ENCODE measurements at places on chromosomes 7 and 10.

DNA sequence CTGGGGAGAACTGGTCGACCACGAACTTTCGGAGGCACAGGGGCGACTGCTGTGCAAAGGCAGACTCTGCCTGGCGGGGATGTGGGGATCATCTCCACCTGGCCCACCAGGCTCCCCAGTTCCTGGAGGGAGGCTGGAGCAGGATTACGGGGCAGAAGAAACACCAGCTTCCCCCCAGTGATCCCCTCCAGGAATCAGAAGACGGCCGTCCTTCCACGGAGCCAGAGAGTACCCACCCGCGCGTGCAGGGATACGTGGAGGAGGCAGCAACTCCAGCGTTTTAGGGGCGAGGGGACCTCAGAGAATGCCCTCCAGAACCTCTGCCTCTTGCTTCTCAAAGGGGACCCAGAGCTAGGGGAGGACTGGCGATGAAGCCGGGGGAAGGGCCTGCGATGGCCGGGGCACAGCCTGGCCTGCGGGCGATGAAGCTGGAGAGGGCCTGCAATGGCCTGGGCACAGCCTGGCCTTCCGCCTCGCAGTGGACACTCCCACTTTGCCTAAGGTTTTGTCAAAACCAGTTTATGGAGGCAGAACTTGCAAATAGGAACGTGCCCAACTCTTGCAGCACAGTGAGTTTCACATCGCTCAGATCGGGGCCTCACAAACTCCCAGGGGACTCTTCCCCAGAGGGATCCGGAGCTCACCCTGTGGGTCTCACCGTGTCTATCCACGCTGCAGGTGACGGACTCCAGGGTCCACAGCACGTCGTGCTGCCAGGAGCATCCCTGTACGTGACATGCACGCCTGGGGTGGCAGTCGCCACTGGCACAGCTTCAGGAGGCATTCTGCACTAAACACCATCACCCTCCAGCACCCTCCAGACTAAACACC lies 77.9 kb upstream of the PDGFA start:
- no peak for DNase-seq
- no peaks in the 10 kb centered on the region for H3K27me3 ChIP-seq
- no peak overlapping the region for H3K27ac ChIP-seq
- H3K36me3 ChIP-seq = no peaks in the 10 kb centered on the region
- H3K4me3 ChIP-seq = no peak overlapping the region

DNA sequence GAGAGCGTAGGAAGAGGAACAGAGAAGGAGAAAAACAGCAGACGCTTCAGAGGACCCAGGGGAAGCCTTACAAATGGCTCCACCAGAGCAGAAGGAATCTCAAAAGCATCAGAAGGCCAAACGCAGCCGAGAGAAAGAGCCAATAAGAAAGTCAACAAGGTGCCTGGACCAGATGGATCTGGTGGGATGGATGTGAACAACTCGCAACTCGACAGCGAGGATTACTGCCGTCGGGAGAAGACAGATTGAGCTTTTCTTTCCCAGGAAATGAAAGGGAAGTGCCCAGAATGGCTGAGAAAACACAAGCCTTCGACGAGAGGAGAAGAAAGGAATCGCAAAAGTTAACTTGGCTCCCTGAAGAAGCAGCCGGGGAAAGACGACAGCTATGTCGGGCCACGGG lies 132.8 kb upstream of the MGMT start:
- no peak for DNase-seq
- H3K27me3 ChIP-seq = no peaks in the 10 kb centered on the region
- H3K27ac ChIP-seq = no peak overlapping the region
- H3K4me1 ChIP-seq = no peaks in the 10 kb centered on the region
- H3K36me3 ChIP-seq = no peaks in the 10 kb centered on the region

DNA sequence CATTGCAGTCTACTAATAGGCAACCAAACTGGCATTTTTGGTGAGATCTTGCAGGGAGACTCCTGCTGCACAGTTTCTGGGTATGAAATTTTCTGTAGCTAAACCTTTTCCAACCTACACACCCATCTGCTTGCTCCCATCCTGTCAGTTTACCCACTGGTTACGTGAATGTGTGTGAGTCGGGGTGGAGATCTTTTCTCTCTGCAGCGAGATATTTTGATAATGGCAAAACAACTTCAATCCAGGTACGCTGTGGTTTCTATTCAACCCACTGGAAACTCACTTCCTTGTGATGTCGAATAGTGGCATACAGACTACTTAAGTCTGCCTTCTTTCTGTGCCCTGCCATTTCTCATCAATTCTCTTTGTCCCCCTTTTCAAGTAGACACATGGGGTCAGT lies 4.5 kb downstream of the PLEKHA1 start:
- H3K4me1 ChIP-seq = peaks cover 13% of the 10 kb centered on the region
- H3K4me3 ChIP-seq = no peak overlapping the region

DNA sequence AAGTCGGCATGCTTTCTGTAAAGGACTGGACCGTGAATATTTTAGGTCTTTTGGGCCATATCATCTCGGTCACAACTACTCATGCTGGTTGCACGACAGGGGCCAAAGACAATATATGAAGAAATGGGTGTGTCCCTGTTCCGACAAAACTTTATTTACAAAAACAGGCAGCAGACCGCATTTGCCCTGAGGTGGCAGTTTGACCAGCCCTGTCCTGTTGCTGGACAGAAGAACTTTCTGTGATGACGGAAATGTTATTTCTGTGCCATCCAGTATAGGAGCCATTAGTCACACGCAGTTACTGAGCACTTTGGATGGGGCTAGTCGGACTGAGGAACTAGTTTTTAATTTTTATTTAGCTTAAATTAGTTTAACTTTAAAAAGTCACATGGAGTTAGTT lies 112.8 kb upstream of the CARD11 start:
- H3K4me1 ChIP-seq = no peaks in the 10 kb centered on the region
- H3K4me3 ChIP-seq = no peak overlapping the region
- H3K27ac ChIP-seq = no peak overlapping the region
- H3K36me3 ChIP-seq = no peaks in the 10 kb centered on the region
- no peaks in the 10 kb centered on the region for H3K27me3 ChIP-seq

- no peaks in the 10 kb centered on the region for H3K4me1 ChIP-seq
- no peak for DNase-seq
- no peaks in the 10 kb centered on the region for H3K27me3 ChIP-seq
- H3K27ac ChIP-seq = no peak overlapping the region
- no peak overlapping the region for H3K4me3 ChIP-seq
Measured at GRCh38 chr10:16960551-16960950, 143.3 kb upstream of the RSU1 start.

DNA sequence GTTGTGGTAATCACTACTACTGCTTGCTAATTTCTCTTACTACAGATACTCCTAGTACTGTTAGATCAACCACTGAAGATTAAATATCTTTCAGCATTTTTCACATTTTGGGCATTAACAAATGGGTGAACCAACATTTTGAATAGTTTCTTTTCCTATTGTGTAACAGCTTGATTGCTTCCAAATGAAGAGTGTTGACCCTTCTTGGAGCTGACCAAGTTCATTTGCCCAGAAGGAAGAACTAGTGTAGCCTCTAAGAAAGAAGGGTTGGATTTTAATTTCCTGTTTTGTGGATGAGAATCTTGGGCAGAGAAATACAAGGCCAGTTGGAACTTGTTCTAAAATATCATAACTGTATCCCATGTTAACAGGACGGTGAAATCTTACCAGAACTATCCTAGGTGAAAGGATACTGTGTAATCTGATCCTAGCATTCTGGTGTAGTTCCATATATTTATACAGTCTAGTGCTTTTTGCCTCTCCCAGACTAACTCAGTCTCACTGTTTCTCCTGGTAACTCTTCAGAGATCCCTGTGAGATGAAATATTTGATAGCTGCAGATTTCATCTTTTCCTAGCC lies 37.3 kb downstream of the SND1 start:
- no peak for DNase-seq
- H3K4me1 ChIP-seq = peaks cover 16% of the 10 kb centered on the region
- no peak overlapping the region for H3K27ac ChIP-seq
- H3K27me3 ChIP-seq = no peaks in the 10 kb centered on the region
- H3K4me3 ChIP-seq = no peak overlapping the region

- H3K4me3 ChIP-seq = no peak overlapping the region
- no peak for DNase-seq
- no peaks in the 10 kb centered on the region for H3K27me3 ChIP-seq
- no peak overlapping the region for H3K27ac ChIP-seq
- H3K36me3 ChIP-seq = no peaks in the 10 kb centered on the region
Measured at GRCh38 chr7:24545215-24545614, 28.0 kb upstream of the PALS2 start.

DNA sequence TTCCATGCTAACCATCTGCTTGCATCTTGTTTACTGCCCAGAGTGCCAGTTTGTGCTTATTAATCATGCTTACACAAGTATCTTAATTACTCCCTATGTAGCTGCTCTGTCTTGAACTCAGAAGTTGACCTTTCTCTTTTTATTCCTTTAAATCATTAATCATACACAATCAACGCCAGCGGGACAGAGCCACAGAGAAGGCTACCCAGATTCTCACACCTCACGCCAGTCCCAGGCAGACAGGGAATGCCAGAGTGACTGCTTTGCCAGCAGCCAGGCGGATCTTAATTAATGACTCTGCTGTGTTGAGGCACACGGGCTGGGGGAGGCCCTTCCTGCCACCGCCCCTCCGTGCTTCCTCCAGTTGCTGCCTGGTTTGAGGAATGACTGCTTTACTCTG lies 229.4 kb downstream of the LRMDA start:
- DNase-seq = no peak
- no peaks in the 10 kb centered on the region for H3K36me3 ChIP-seq
- H3K27ac ChIP-seq = no peak overlapping the region
- H3K27me3 ChIP-seq = no peaks in the 10 kb centered on the region
- no peak overlapping the region for H3K4me3 ChIP-seq
- H3K4me1 ChIP-seq = no peaks in the 10 kb centered on the region

- H3K4me1 ChIP-seq = peaks cover 35% of the 10 kb centered on the region
- H3K4me3 ChIP-seq = no peak overlapping the region
- no peak overlapping the region for H3K27ac ChIP-seq
- H3K36me3 ChIP-seq = no peaks in the 10 kb centered on the region
- H3K27me3 ChIP-seq = no peaks in the 10 kb centered on the region
- no peak for DNase-seq
Measured at GRCh38 chr10:11162828-11163599, 145.3 kb downstream of the CELF2 start.

DNA sequence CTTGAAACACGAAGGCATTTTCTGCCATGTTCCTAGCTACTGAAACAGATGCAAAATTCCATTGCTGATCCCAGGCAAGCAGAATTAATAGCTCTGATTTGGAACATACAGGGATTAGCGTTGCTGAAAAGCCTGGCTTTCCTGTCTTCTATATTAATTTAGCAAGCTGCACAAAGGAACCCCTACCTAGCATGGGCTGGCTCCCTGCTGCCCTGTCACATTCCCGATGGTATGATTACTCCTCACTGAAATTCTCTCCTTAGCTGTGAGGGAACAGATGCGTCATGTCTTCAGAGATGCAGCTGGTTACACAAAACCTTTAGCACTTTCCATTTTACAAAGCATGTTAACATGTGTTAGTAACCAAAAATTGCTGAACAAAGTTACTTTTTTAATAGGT lies 878.9 kb downstream of the TYW1 start:
- no peak overlapping the region for H3K27ac ChIP-seq
- H3K36me3 ChIP-seq = no peaks in the 10 kb centered on the region
- H3K27me3 ChIP-seq = no peaks in the 10 kb centered on the region
- H3K4me1 ChIP-seq = no peaks in the 10 kb centered on the region
- DNase-seq = no peak
- no peak overlapping the region for H3K4me3 ChIP-seq

DNA sequence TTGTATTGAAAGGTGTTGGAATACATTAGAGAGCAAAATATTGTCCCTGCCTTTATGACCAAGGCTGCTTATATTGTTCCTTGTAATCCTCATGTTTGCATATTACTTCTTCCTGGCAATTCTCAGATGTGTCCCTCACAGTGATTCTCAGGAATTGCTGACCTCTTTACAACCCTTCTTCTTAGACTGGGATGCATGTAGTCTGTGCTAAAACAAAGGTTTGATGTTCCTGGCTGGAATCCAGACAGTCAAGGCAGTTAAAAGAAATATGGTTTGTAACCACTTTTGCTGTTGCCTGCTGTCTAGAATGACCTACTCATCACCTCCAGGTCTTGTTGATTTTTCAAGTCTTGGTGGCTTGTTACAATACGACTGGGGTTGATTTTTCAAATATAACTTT lies 367.6 kb downstream of the HGF start:
- no peak for DNase-seq
- H3K27me3 ChIP-seq = no peaks in the 10 kb centered on the region
- H3K4me1 ChIP-seq = no peaks in the 10 kb centered on the region
- peaks cover 7% of the 10 kb centered on the region for H3K36me3 ChIP-seq

DNA sequence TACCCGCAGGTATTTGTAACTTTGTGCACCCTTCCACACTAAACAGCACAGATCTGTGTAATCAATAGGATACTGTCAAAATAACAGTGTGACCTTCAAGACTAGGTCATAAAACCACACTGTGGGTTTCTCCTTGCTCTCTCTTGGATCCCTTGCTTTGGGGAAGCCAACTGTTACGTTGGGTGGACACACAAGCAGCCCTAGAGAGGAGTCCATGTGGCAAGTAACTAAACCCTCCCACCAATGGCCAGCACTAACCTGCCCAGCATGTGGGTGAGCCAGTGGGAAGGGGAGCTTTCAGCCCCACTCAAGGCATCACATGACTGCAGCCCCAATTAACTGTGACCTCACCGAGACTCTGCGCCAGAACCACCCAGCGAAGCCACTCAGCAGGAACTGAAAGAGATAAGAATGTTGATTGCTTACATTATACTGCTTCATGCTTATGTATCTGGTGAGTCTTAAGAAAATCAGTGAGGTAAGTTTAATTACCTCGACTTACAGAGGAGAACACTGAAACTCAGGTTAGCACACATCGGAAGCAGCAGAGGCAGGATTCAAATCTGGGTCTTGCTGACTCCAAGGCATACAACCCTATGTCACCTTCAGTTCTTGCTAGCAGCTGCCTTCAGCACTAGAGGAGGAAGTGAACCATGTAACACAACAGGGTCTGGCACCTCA lies 9.4 kb upstream of the ZC3HAV1 start:
- no peak for DNase-seq
- no peaks in the 10 kb centered on the region for H3K36me3 ChIP-seq
- no peak overlapping the region for H3K27ac ChIP-seq
- no peaks in the 10 kb centered on the region for H3K27me3 ChIP-seq

DNA sequence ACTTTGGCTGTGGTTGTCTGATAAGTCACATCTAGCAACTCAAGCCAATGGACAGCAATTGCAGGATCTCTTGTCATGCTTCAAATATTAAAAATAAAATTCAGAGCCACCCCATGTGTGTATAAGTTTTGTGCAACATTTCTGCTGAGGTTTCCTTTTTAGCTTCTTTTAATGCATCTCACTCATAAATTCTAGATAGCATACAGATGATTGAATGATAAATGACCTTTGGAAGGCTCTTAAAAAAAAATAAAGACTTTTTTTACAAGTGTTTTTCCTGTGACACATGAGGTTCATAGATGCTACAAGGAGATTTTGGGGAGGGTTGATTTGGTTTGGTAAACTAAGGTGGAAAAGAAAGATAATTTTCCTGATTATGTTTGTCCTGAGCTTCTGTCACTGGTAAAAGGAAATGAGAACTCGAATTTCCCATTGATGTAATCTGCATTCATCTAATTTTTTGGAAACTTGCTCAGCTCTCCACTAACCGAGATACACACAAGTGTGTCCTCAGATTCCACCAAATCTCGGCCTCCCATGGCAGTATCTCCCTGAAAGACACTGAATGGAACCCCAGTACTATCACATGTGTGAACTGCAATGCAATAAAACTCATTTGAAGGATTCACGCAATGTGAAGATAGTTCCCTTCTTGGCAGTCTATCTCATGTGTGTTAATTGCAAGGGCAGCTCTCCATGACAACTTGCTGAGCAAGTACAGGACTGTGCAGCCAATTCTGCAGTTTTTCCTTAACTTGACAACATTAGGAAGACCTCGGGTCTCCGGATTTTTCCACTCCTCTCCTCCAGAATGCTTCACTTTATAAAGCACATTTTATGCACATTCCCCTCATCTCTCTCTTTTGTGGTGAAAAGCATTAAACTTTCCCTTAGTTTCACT lies 185.4 kb upstream of the PFKP start:
- no peak for DNase-seq
- H3K27me3 ChIP-seq = no peaks in the 10 kb centered on the region
- no peaks in the 10 kb centered on the region for H3K36me3 ChIP-seq

Measured in GM23338 (cell line).